Transverse colon (tissue), 4 donors: ENCODE measurements at places on chromosomes 13 and 19. TPM values are rescaled to one million over a fixed set of nuclear protein-coding genes. Genes with fewer than 3 reads are reported as not detected.

GRCh38 chr13:75271846-75272245 lies 210.1 kb downstream of the TBC1D4 start:
- H3K4me1 ChIP-seq: no peaks in the 10 kb centered on the region
- no peak overlapping the region for H3K27ac ChIP-seq
- H3K4me3 ChIP-seq: no peak overlapping the region
- H3K27me3 ChIP-seq: no peaks in the 10 kb centered on the region

- H3K27ac ChIP-seq: peak overlapping the region; percentile 73
- H3K4me3 ChIP-seq: no peak overlapping the region
- DNase-seq: peak; percentile 76
- H3K36me3 ChIP-seq: no peaks in the 10 kb centered on the region
- H3K4me1 ChIP-seq: peaks cover 8% of the 10 kb centered on the region
These were observed 141.7 kb upstream of the SERP2 start for GRCh38 chr13:44231786-44232516.

DNA sequence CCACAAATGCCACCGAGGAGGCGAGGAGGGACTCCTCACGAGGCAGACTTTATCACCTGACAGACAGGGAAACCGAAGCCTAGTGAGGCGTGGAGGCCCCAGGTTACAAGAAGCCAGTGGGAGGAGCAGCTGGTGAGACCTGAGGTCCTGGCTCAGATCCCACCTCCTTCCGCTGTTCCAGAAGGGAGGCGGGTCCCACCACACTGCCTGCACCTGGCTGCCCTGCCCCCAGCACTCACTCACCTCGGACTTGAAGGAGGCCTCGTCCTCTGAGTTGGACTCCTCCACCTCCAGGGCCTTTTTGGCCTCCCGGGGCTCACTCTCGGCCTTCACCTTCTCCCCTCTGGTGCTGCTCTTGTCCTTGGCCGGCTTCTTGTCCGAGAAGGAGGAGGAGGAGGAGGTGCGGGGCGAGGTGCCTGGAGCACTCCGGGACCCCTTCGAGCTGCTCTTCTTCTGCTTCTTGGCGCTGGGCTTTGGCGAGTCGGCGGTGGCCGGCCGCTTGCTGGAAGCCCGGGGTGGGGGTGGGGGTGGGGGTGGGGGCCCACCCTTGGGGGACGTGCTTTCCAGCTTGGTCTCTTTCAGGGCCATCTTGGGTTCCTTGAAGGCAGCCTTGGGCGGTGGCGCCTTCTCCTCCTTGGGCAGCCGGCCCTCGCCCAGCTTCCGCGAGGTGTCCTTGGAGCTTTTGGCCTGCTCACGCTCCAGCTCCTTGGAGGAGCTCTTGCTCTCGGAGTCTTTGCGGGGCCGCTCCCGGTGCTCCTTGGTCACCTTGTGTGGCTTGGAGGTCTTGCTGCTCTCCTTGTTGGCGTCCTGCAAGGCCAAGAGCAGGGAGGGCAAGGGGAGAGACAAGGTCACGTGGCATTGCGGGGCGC lies 57.7 kb downstream of the MLLT1 start:
- DNase-seq: no peak
- no peak overlapping the region for H3K4me3 ChIP-seq
- no peak overlapping the region for H3K27ac ChIP-seq
- H3K27me3 ChIP-seq: no peaks in the 10 kb centered on the region
- H3K36me3 ChIP-seq: peaks cover 22% of the 10 kb centered on the region

- H3K4me1 ChIP-seq: no peaks in the 10 kb centered on the region
- no peak overlapping the region for H3K27ac ChIP-seq
- no peak for DNase-seq
These were observed 98.8 kb downstream of the COL4A1 start for GRCh38 chr13:110208116-110208515.

DNA sequence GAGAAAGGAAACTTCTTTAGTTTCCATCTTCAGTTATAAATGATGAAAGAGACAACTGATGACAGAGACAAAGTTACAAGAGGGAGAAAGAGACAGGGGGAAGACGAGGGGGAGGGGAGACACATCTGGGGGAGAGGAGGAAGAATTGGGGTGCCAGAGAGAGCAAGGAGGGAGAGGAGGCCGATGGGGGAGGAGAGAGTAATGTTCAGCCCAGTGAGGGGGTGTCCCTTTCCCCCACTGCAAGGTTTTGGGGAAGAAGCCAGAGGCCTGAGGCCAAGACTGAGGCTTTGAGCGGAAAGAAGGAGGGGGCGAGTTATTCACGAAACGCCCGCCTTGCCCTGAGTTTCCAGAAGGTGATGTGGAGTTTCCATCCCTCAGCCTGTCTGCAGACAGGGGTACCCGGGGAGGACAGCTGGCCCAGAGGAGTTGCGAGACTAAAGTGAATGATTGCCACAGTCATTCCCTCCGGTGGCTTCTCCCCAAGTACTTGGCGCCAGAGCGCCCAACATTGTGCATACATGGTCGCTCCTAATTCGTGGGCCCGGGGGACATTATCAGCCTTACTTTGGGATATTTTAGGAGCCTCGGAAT lies 558 bp upstream of the PPAN start:
- peaks cover 17% of the 10 kb centered on the region for H3K4me1 ChIP-seq
- peak; percentile 22 for DNase-seq
- H3K4me3 ChIP-seq: no peak overlapping the region
- peak overlapping the region; percentile 74 for H3K27ac ChIP-seq

DNA sequence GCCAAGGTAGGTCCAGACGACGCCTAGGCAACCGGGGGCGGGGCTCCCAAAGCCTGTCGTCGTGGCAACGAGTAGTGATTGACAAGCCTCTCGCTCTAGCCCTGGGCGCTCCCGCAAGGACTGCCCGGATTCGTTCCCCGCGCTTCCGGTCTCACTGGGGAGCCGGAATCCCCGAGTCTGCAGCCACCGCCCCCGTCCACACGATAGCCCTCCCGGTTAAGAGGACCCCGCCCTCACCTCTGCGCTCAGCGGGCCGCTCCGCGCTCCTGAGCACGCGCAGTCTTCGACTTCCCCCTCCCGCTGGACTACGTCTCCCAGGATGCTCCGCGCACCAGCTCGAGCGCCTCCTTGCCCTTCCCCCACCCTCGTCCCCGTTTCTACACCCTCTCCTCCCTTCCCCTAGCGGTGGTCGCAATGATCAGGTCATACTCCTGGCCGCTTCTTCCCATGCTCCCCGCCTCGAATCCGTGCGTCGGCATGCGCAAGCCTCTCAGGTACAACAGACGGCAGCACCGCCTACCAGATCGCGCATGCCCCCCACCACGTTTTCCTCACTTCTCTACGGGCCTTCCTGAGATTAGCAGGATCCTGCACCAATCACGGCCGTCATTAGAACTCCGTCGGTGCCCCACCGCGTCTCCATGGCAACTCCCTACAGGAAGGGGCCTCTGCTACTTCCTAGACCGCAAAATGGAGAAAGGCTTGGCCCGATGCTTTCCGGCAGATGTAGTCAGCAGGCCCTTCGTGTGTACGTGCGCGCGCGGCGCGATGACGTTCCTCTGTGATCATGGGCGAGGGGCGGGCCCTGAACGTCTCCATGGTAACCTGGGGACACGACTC lies at the start of gene MZF1:
Gene MZF1 (minus strand): TSS at position 518 of the 840 bp plus-strand sequence. CDS start 1,946 bp downstream, outside the sequence.
- H3K36me3 ChIP-seq: peaks cover 6% of the 10 kb centered on the region
- H3K27ac ChIP-seq: peak within 1 kb of the TSS; percentile 96
- peak; percentile 100 for DNase-seq
- no peaks in the 10 kb centered on the region for H3K27me3 ChIP-seq

GRCh38 chr19:17908244-17908643 lies 24.6 kb upstream of the CCDC124 start:
- no peaks in the 10 kb centered on the region for H3K36me3 ChIP-seq
- no peaks in the 10 kb centered on the region for H3K4me1 ChIP-seq
- peaks cover 5% of the 10 kb centered on the region for H3K27me3 ChIP-seq
- no peak overlapping the region for H3K27ac ChIP-seq

- no peaks in the 10 kb centered on the region for H3K4me1 ChIP-seq
- no peak overlapping the region for H3K27ac ChIP-seq
- DNase-seq: no peak
- H3K27me3 ChIP-seq: no peaks in the 10 kb centered on the region
- H3K4me3 ChIP-seq: no peak overlapping the region
- H3K36me3 ChIP-seq: no peaks in the 10 kb centered on the region
These were observed 402.7 kb downstream of the IRS2 start for GRCh38 chr13:109383683-109384082.

- H3K4me3 ChIP-seq: no peak overlapping the region
- no peak overlapping the region for H3K27ac ChIP-seq
- H3K36me3 ChIP-seq: no peaks in the 10 kb centered on the region
- DNase-seq: no peak
- peaks cover 36% of the 10 kb centered on the region for H3K4me1 ChIP-seq
These were observed 111.5 kb downstream of the TEX26 start for GRCh38 chr13:31043957-31044356.

DNA sequence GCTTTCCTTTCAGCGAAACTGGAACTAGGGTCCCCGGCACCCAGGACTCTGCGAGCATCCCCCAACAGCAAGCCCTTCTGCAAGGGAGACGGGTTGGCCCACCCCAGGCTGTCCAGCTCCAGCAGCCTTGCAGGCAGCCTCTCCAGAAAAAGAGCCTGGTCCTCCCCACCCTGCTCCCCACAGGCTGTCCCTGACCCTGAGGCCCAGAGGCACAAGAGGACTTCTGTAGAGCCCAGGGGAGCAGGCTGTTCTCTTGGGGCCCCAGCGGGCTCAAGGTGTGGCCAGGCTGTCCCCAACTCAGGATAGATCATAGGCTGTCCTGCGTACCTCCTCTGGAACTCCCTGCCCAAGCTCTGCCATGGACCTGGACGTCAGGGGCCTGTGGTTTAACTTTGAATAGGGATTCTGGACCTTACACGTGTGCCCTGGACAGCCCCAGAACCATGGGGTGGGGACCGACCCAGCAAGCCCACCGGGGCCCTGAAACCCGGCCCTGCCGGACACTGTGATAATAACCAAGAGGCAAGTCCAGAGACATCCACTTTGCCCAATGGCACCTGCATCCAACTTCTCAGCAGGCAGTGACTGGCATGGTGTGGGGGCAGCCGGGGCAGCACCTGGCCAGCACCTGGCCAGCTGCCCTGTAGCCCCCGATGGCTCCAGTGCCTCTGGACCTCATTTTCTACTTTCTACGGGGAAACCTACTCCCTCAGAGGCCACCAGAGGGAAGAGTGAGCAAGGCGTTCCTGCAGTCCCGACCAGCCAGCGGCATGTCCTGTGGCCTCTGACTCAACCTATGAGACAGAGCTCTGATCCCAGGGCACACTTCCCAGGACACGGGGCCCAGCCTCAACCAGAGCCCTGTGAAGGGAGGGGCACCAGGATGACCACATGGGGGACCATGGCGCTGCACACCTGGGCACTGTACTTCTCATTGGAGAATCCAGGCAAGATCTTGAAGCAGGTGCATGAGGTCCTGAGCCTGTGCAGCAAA lies 50.9 kb upstream of the TPM4 start:
- peak; percentile 39 for DNase-seq
- no peaks in the 10 kb centered on the region for H3K27me3 ChIP-seq
- no peak overlapping the region for H3K4me3 ChIP-seq
- H3K4me1 ChIP-seq: no peaks in the 10 kb centered on the region
- no peaks in the 10 kb centered on the region for H3K36me3 ChIP-seq

DNA sequence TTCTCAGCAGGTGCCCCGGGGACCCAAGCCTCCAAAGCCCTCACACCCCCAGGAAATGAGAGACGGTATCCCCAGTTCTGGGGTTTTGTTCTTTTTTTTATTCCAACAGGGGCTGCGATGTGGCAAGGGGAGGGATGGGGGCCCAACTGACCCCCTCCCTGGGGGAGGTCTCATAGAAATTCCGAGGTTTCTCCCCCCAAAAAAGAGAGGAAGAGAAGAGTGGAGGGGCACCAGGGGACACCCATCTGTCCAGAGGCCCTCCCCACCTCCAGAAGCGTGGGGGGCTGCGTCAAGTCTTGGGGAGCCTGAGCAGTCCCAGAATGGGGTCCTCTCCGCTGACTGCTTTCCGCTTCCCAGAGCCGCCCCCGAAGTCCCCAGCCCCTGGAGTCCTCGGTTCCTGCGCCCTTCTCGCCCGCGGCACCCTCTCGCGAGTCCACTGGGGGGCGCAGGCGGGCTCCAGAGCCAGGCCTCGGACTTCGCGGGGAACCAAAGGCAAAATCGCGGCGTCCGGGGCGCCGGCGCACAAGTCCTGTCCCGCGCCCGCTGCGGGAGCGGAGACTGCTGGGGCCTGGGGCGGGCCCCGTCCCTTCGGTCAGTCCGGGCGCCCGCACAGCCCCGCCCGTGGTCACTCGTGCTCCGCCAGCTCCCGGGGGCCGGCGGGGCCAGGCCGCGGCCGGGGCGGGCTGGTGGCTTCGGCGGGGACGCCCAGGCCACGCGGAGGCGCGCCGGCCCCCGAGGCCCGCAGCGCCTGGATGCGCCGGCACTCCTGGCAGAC lies 4.4 kb upstream of the ATP1A3 start:
- DNase-seq: peak; percentile 43
- peaks cover 86% of the 10 kb centered on the region for H3K27me3 ChIP-seq
- H3K4me1 ChIP-seq: peaks cover 5% of the 10 kb centered on the region
- H3K4me3 ChIP-seq: no peak overlapping the region
- H3K27ac ChIP-seq: no peak overlapping the region

GRCh38 chr13:74336546-74336945 lies 202.3 kb upstream of the KLF12 start:
- DNase-seq: no peak
- H3K27me3 ChIP-seq: no peaks in the 10 kb centered on the region
- H3K36me3 ChIP-seq: no peaks in the 10 kb centered on the region
- no peak overlapping the region for H3K4me3 ChIP-seq
- H3K27ac ChIP-seq: no peak overlapping the region

GRCh38 chr13:53144826-53145225 lies 116.2 kb downstream of the OLFM4 start:
- H3K4me1 ChIP-seq: no peaks in the 10 kb centered on the region
- peaks cover 4% of the 10 kb centered on the region for H3K27me3 ChIP-seq
- no peak for DNase-seq
- no peak overlapping the region for H3K4me3 ChIP-seq

- DNase-seq: peak; percentile 32
- H3K27ac ChIP-seq: peak overlapping the region; percentile 98
- H3K4me1 ChIP-seq: peaks cover 26% of the 10 kb centered on the region
- no peaks in the 10 kb centered on the region for H3K36me3 ChIP-seq
- no peak overlapping the region for H3K4me3 ChIP-seq
These were observed 2.0 kb downstream of the BICRA start for GRCh38 chr19:47610902-47611301.

DNA sequence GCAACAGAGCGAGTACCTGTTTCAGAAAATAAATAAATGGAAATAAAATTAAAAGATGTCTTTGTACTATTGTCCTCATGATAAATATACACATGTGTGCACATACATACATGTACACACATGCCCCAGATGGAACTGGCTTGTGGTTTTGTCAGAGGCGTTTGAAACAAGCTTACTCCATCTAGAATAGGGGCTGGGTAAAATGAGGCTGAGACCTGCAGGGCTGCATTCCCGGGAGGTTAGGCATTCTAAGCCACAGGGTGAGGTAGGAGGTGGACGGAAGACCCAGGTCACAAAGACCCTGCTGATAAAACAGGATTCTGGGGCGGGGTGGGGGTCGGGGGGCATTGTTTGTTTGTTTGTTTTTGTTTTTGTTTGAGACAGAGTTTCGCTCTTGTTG lies 8.1 kb upstream of the SIN3B start:
- H3K27me3 ChIP-seq: no peaks in the 10 kb centered on the region
- H3K4me1 ChIP-seq: peaks cover 16% of the 10 kb centered on the region
- no peaks in the 10 kb centered on the region for H3K36me3 ChIP-seq
- H3K4me3 ChIP-seq: no peak overlapping the region
- H3K27ac ChIP-seq: no peak overlapping the region

Gene PMIS2
- not detected for total RNA-seq

Gene CLDND2
- not detected for total RNA-seq

Gene PDX1
- not detected for total RNA-seq

Gene ESD
- 15.7 TPM for total RNA-seq

Gene ZNF534
- not detected for total RNA-seq

Gene FCAR
- not detected for total RNA-seq

Gene ZSWIM9
- 4.8 TPM for total RNA-seq

Gene STOML3
- total RNA-seq: 0.55 TPM

Gene CDC42EP5
- 213 TPM for total RNA-seq

Gene ZNF837
- total RNA-seq: 10.7 TPM

Gene ZNF829
- 1.9 TPM for total RNA-seq
